NCI-H1436 (cell line): ENCODE measurements at places on chromosomes 2 and 18.

GRCh38 chr2:4693266-4693665 lies 989.9 kb downstream of the DCDC2C start:
- DNase-seq = no peak

DNA sequence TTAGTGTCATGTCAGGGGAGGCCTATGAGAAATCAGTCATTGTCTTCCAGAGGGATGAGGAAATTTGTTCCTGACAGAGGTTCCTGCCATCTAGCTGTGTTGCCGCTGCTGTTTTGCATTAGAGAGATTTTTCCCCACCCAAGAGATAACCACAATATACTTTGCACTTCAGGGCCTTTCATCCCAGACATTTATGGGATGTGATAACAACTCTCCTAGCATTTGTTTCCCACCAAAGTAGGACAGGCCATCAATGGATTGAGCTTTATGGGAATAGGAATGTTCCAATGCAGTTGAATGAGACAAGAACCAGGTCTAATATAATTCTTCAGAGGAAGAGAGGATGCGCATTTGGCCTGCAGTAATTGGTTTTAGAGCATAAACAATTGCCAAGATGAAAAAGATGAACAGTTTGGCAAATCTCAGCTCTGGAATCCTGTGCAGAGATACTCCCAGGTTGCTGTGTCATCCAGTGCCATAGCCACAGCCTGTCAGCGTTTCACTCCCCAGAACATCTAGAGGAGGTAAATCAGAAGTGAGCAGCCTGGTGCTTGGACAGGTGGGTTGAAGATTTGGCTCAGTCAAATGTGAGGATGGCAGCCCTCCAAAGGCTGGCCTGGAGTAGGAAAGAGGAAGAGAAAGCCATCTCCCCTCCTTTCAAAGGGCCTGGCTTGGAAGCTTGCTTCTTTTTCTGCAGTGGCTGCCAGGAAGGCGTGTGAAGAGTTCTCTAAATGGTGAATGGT lies 93.7 kb upstream of the SETBP1 start:
- DNase-seq = no peak

DNA sequence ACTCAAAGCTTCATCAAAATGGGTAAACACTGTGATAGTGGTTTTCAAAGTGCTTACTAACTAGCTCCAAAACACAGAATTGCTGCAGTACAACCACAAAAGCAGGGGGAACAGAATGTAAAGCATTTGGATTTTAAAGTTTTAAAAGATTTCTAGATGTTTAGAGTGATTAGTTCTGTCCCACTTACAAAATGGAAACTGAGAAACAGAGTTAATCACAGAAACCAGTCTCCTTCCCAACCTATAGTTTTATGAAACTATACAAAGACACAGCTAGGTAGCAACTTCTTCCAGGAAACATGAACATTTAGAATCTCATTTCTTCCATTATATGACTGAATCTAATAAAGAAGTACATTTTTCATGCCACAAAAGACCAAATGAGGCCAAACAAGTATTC lies 73.8 kb upstream of the HNRNPA3 start:
- no peak for DNase-seq

- DNase-seq = no peak
Observed at GRCh38 chr2:33258387-33258786, 218.1 kb upstream of the RASGRP3 start.

GRCh38 chr2:37020212-37020886 lies 54.0 kb upstream of the STRN start:
- no peak for DNase-seq

DNA sequence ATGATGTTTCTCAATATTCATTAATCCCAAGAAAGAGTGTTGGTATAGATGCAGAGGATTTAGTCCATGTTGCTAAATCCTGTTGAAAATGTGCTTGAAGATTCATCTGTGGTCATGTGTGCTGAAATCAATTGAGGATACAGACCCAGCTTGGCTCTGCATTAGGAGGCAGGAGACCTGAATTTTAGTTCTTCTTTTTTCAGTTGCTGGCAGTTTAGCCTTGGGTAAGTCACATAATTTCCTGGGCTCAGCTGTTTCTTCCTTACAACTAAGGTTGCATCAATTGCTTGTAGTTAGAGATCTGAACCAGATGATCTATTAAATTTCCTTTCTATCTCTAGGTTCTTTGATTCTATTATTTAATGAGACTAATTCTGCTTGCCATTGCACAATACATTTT lies 54.4 kb downstream of the SETBP1 start:
- DNase-seq = no peak

DNA sequence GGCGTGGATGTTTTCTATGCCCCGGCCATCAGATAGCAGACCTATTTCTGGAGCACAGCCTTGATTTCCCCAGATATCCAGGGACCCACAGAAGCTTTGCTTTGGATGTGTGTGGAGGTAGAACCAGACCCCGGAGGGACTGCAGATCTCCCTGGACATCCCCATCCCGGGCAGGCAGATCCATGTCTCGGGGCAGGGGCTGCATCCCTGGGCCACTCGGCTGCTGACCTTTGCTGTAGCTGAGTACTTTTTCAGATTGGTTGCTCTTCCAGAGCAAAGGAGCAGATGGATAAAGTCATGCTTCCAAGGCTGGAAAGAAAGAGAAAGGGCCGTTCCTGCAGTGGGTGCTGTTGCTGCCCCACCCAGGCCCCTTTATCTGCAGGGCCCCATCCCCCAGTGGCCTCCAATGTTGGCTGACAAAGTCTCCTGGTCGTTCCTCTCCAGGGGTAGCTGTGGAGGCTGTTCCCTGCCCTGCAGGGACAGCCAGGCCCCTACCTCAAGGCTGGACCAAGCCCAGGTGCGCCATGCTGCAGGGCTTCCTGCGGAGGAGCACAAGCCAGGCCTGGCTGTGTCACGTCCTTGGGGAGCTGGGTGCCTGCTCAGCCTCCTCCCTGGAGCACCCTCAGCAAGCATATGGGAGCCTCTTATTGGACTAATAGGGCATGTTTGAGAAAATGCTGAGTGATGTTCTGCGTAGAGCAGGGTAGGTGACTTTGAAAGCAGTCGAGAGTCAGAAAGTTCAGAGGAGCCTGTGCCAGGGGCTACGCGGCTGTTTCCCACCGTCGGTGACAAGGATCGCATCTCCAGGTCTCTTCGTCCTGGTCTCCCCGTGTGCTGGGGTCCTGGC lies 68.4 kb downstream of the TPO start:
- no peak for DNase-seq

- DNase-seq = no peak
Observed at GRCh38 chr2:157611110-157611509, 17.6 kb downstream of the ACVR1C start.

DNA sequence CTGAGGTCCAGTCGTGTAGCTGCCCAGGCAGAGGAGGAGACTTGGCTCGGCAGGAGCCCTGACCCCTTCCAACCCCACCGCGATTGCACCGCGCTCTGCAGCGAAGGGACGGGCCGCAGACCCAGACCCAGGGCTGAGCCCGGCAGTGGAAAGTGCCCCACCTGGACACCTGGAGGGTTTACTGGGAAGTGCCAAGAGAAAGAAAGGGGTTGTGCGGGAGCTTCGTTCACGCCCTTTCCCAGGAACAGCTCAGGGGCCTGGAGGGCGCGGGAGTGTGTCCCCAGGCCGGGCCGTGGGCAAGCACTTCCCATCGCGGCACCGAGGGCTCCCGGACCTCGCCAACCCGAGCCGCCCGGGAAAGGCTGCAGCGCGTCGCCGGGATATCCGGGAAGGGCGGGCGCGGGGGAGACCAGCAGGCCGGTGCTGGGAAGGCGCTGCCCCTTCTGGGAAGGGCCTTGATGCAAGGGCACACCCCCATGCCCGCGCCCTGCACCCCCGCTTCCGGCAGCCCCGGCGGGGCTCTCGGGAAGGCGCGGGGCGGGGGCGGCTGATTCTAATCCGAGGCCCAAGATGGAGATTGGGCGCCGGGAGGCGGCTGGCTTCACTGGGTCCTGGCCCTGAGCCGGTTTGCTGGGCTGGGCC lies 36.1 kb upstream of the MRPL33 start:
- DNase-seq = peak; percentile 58

- no peak for DNase-seq
Observed at GRCh38 chr2:43519643-43520221, 76.1 kb downstream of the THADA start.

- no peak for DNase-seq
Observed at GRCh38 chr2:46032161-46032813, 264.9 kb upstream of the EPAS1 start.

DNA sequence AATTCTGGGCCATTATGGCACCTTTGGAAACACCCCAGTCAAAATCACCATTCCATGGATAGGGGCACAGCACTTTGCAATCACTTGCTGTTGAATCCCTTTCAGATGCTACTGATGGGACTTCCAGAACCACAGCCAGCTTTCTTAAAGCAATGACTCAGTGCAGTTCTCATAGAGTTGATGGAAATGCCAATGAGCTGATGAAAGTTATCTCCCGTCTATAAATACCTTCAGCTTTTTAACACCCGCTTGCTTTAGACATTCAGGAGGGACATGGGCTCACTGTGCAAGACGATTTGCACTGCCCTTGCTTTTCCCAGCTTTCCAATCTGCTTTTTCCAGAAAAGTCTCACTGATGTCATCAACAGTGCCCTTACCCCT lies 66.7 kb upstream of the RPL31 start:
- no peak for DNase-seq

GRCh38 chr2:173872714-173873113 lies 92.5 kb downstream of the SP3 start:
- DNase-seq = no peak

DNA sequence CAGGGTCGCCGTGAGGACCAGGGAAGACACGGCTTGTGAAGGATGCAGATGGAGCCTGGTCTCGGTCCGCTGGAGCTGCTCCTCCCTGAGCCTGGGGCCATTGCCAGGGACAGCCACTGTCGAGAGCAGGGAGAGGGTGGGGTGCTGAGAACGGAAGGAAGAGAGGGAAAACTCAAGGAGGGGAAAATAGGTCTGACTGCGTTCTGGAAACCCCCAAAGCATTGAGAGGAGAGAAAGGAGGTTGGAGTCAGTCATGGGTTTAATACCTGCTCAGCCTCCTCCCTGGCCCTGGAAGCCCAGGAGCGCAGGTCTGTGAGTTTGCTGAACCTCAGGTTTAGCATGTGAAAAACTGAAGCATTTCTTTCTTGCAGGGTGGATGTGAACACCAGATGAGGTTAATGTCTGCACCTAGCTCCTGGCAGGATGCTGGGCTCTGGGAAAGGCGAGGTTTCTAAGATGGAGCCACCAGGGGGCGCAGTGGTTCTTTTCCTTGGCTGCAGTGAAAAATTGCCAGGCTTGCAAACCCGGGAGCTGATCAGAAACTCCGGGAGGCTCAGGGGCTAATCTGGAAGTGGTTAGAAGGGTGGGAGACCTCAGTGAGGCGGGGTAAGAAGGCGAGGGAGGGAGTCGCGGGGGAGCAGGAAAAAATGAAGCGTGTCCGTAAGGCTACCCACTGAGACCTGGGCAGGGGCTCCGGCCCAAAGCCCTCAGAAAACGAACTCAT lies 33.6 kb upstream of the RNF149 start:
- peak; percentile 45 for DNase-seq

DNA sequence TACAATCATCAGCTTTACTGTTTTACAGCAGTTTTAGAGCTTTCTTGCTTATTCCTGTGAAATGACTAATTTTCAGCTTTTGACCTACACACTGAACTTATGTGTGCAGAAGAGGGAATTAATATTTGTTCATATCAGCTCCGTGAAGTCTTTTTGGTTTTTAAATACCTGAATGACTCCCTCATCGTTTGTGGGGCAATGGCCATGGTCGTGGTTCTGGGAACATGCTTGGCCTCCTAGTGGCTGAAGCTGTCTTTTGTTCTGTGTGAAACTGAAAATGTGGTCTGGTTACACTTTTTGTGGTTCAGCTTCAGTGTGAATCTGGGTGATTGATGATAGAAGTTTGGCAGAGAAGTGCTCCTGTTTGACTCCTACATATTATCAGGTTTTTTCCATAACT lies 408.1 kb downstream of the THSD7B start:
- no peak for DNase-seq

DNA sequence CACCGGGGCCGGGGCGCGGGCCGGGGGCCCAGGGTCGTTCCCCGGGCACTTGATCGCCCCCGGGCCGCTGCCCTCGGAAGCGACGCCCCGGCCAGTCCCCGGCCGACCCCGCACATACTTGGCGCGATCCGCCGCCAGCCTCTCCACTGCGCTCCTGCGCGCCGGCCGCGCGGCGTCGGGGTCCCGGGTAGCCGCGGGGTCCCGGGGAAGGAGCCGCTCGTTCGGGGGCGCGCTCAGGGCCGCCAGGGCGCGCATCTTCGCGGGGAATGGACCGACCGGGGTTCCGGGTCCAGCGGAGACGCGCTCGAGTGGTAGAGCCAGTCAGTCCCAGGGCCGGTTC lies 204 bp downstream of the FAM110C start:
- no peak for DNase-seq

GRCh38 chr2:85577386-85578242 lies at the start of gene VAMP8:
Gene VAMP8, plus strand, starts transcription at chr2:85577586. Its CDS starts 61 bp downstream, at chr2:85577647.
- DNase-seq = no peak

DNA sequence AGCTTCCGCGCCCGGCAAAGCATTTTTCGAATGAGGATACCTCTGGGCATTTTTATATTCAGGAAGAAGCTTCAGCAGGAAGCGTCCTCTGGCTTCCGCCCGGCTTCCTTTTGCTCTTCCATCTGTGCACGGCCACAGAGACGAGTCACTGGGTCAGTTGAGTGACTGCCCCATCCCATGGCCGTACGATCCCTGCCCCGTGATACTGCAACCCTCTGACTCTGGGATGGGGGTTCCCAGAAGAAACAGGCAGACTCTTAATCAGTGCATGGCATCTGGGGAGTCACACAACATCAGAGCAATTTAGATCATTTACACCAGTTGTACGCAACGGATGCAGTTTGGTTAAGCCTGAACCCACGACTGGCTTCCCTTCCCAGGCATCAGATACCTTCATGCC lies 40.9 kb downstream of the SLC4A3 start:
- no peak for DNase-seq

DNA sequence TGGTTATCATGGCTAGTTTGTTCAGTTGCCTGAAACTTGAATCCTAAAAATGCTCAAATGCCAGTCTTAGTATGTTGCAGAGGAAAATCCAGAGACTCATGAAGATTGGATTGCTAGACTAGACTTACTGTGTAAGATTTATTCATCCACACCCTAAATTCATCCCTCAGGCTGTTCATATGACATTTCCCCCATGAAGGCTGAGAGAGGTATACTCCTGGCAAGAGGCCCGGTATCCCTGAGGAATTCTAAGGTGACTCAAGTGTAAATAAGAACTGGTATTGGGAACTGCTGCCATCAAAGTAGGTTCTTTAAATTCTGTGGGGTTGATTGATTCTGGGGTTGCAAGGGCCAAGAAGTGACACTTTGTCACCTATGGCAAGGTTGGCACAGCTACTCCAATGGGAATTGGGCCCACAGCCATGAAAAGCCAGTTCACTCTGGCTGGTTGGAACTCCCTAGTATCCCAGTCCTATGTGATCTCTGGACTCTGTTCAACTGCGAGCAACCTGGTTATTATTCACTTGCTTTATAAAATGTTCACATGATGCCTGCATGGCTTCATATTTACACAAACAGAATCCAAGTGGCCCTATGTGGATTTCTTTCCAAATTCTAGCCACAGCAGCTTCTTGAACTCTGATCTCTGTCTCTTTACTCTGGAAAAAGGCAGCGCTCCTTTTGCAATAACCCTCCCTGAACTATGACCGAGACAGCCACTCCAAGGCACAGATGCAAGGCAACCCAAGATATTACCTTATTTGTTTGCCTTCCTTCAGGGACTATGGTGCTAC lies 429.1 kb downstream of the CBLN2 start:
- DNase-seq = no peak

- DNase-seq = peak; percentile 28
Observed at GRCh38 chr2:186862869-186863709, 14.1 kb upstream of the ZSWIM2 start.
